ENCODE measurements at places on chromosomes 3 and 15. TPM values are rescaled to one million over a fixed set of nuclear protein-coding genes. Genes with fewer than 3 reads are reported as not detected.

The ICE2 gene
- total RNA-seq: 20.3 TPM

The LCTL gene
- not detected for total RNA-seq

The C3orf18 gene
- 7.5 TPM for total RNA-seq

The SNUPN gene
- 30.6 TPM for total RNA-seq

The FRMD5 gene
- total RNA-seq: 0.54 TPM

The IRAK2 gene
- 6.3 TPM for total RNA-seq

The TRIM69 gene
- 7.9 TPM for total RNA-seq

The SPINK8 gene
- total RNA-seq: not detected

The PLSCR2 gene
- not detected for total RNA-seq

The PLCH1 gene
- not detected for total RNA-seq

The SCAP gene
- 74.8 TPM for total RNA-seq

The NOX5 gene
- total RNA-seq: 0.10 TPM

The CD86 gene
- not detected for total RNA-seq

The MEGF11 gene
- total RNA-seq: not detected

The PAK6 gene
- not detected for total RNA-seq

The NANOGP8 gene
- total RNA-seq: not detected

The RAB27A gene
- 20.6 TPM for total RNA-seq

The AADACL2 gene
- total RNA-seq: not detected

The ARPP21 gene
- total RNA-seq: not detected

The REC114 gene
- total RNA-seq: not detected

The TRAIP gene
- total RNA-seq: 7.3 TPM
